Cortex of kidney (tissue), 1 donor: ENCODE measurements at places on chromosomes 7 and 10.

DNA sequence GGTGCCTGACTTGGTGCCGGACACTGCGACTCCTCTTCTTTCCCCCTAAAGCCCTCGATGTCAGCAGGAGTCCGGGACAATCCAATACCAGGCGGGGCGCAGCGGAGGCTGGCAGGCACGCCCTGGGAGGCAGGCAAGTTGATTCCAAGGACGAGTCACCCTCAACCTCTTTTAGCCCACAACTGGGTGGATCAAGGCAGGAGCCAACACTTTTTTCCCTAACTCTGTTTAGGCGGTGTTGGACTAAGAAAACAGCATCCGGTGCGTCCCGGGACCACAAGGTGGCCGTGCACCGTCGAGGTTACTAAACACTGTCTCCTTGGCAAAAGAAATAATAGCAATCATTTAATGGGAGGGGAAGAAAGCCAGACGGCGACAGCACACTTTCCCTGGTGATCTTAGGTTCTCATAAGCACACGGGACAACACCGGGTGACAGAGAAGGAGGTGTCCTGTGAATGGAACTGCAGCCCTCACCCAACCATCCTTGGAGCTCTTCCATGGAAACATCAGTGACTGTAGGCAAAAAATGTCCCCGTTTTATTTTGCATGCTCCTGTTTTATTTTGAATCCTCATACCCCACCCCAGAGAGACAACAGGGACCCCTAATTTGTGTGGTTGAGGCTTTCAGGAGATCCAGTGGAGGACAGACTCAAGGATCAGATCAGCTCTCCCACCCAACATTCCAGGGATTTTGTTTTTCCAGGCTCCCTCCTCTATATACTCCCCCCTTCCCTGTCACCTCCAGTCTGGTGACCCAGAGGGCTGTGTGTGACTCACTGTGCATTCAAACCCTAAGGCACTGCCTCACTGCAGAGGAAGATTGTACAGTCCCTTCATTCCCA lies 1.3 kb upstream of the CALCR start:
- no peak for DNase-seq

DNA sequence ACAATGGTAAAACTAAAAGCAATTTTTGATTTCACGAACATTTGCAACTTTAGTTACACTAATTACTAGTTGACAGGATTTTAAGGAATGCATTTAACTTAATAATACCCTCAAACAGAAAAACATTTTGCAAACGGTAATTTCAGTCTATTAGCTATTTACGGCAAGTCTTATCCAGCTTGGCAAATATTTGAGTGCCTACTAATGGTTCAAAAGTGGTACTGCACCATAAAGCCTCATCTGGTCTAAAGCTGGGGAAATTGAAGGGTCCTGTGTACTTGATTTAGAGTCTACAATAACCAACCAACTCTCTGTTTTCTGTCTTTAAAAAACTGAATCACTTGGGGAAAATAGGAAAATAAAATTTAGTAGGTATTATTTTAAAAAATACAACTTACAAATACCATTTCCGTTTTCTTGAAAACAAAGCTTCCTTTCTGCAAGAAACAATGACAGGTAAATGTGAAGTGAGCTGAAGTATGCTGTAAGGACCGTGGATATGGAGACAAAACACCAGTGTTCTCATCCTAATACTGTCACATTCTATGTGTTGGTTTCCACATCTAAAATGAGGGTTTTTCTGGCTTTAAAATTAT lies 142.3 kb downstream of the VPS50 start:
- no peak for DNase-seq

DNA sequence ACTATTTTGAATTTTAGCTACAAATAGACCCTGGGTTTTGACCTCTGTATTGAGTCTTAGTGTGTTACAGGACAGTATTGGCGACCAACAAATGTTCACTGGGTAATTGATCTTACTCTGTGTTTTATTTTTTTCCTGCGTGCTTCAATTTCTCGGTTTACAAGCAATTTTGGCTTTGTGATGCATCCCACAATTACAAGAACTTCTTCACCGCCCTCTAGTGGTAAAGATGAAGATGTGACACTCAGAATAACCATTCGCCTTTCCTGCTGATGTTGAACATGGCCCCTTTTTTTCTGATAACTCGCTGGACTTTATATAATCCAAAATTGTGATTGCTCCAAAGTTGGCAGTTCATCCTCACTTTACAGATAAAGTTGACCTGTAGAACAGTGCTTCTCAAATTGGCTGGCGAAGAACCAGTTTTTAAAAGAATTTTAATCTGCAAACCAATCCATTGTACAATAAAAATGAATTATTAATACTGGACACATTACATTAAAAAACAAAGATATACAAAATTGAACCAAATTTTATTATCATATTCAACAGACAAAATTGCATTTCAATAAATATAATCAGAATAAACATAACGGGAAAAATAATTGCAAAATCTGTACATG lies 20.2 kb upstream of the SMC3 start:
- no peak for DNase-seq

- DNase-seq, result no peak
Observed at GRCh38 chr10:84522612-84523462, 194.4 kb downstream of the CCSER2 start.

GRCh38 chr10:123301077-123301857 lies 147.1 kb downstream of the BUB3 start:
- no peak for DNase-seq
